ENCODE measurements at places on chromosomes 7 and 10.

GRCh38 chr7:142606081-142606480, 143.2 kb upstream of the PRSS1 start:
- DNase-seq: no peak

- DNase-seq: no peak
These were observed 25.0 kb downstream of the CACUL1 start for GRCh38 chr10:118729641-118730258.

DNA sequence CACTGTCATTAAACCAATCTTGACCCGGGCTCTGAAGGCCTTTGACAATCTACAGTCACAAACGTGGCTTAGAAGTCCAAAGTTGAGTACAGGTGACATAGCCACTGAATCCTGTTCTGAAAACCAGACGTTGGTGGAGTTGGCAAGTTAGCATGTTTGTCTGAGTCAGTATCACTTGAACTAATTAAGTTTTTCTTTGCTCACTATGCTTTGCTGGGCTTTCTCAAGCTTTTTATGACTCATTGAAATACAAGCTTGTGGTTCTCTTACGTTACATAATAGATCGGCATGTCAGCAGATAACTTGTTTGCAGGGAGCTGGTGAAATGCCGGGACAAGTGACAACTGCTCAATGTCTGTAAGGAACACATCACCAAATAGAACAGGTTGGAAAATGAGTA, 53.8 kb downstream of the ARL5B start:
- DNase-seq: no peak

DNA sequence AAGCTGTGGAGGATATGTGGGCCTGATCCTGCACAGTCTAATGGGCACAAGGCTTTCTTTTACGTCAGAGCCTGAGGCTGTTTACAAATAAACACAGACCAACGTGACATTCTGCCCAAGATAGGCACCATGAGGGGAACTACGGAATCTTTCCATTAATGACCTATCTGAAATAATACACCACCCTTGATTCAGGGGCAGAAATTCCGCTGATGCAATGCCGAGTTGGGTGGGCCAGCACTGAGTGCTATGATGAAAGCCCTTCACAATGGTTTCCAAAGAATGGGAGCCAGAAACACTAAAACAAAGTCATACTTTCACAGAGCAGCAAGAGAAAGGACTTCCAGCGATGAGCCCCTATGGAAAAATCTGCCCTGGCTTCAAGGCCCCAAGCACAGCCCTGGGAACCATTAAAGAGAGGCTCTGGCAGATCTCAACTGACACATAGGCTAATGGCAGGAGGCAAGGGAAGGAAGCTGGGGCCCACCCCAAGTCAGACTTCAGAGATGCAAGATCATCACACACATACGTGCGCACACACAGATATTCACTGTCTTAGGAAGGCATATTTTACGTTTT, 72.2 kb upstream of the DLX6 start:
- DNase-seq: no peak

DNA sequence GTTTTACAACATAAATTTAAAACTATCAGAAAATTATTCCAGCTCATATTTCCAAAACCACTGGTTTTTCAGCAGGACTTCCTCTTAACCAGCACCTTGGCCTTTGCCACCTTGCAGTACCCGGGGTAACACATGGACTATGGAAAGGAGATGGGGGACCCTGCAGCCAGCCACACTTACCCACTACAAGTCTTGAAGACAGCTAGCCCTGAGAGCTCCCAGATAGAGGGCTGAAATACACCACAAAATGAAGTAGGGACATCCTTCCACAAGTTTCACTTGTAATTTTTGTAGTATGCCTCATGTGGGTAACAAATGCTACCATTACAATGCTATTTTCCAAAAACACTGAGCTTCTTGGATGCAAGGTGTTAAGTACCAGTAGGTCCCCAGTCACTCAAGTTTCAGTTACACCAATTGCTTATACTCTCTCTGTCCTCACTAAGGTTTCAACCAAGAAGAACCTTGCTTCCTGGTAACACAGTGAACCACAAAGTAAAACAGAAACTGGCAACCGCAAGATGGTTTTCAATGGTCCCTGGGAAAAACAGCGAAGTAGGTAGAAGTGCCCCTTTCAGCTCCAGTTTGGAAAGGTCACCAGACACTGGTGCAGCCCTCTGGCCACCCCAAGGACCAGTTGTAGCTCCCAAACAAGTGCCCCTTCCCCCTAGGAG, 110.9 kb downstream of the SGMS1 start:
- DNase-seq: no peak

DNA sequence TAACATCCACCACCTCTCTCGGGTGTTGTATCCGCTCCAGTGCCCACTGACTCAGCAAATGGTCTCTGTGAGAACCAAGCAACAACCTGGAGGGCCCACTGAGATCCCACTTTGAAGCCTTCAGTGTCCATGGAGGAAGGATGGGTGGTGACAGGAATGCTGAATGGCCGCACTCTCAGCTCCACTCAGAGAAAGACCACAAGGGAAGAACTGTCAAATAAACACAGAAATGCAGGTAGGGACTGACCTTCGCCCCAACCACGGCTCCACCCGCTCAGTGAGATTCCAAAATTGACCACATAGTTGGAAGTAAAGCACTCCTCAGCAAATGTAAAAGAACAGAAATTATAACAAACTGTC, 65.8 kb downstream of the VIPR2 start:
- DNase-seq: no peak

DNA sequence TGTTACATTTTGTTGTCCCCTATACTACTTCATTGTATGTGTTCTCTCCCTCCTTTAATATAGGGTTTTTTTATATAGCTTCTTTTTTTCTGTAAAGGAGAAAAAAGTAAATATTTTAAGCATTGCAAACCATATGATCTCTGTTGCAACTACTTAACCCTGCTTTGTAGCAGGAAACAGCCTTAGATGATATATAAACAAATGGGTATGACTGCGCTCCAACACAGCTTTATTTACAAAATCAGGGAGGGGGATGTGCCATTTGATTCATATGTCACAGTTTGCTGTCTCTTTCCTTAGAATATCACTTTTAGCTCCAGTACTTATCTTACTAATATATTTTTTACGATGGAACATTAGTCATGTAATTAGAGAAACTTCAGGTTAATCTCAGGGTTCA, 155.2 kb upstream of the GNAI1 start:
- no peak for DNase-seq

- DNase-seq: no peak
These were observed 11.4 kb upstream of the CREB5 start for GRCh38 chr7:28400838-28401360.

DNA sequence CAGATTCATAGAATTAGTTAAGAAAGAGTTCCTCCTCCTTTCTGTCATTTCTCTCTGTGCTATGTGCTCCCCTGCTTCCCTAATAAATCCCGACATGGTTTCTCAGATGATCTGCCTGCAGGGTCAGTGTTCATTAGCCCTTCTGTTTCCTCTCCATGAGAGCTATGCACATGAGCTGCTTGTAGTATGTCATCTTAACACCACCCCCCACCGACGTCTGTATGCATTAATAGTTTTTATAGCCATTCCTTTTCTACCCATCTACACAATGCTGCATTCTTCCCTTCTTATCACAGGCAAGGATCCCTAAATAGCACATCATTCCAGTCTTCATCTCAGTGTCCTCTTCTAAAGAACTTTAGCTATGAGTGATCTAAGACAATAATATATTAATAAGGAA, 809.1 kb downstream of the ANKRD7 start:
- DNase-seq: no peak
